ENCODE measurements at places on chromosomes 16 and 17. TPM values are rescaled to one million over a fixed set of nuclear protein-coding genes. Genes with fewer than 3 reads are reported as not detected.

Gene CDRT15L2
- not detected for total RNA-seq

DNA sequence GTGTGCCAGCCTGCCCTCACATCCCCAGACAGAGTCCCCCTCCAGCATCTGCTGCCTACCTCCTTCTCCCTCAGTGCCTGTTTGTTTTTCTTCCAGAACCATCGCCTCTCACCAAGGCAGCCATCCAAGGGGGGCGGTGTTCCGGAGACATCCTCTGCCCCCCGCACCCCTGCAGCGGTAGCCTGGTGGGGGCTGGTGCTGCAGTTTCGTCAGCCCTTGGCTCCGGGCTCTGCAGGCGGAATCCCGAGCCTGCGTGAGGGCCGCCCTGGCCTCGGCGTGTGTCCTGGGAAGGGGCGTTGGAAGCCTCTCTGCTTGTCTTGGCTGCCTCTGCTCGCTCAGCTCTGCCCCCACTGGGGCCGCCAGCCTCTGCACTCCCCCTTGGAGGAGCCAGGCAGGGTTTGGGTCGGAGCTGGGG, 126.0 kb upstream of the CIBAR2 start:
- DNase-seq, result peak; percentile 88

- DNase-seq, result no peak
Observed at GRCh38 chr16:4038448-4038847, 77.8 kb downstream of the ADCY9 start.

Gene RMI2
- 30.8 TPM for total RNA-seq

DNA sequence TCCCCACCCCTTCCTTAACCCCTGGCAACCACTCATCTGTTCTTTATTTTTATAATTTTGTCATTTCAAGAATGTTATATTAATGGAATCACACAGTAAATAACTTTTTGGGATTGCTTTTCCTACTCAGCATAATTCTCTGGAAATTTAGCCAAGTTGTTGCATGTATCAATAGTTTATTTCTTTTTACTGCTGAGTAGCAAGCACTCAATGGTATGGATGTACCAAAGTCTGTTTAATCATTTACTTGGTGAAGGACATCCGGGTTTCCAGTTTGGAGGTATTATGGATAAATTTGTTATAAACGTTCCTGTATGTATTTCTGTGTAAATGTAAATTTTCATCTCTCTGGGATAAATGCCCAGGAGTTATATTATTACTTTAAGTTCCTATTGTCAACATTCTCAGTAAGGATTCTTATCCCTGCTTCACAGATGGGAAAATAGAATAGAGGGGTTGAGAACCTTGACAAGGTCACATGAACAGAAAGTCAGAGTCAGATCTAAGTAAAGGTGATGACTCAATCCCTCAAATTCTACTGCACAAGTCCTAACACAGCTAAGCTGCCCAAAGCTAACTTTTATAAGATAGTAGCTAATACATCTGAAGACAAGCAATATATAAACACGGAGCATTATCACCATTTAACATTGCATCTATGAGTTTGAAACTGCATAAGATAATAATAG, 62.4 kb upstream of the MTMR4 start:
- no peak for DNase-seq

DNA sequence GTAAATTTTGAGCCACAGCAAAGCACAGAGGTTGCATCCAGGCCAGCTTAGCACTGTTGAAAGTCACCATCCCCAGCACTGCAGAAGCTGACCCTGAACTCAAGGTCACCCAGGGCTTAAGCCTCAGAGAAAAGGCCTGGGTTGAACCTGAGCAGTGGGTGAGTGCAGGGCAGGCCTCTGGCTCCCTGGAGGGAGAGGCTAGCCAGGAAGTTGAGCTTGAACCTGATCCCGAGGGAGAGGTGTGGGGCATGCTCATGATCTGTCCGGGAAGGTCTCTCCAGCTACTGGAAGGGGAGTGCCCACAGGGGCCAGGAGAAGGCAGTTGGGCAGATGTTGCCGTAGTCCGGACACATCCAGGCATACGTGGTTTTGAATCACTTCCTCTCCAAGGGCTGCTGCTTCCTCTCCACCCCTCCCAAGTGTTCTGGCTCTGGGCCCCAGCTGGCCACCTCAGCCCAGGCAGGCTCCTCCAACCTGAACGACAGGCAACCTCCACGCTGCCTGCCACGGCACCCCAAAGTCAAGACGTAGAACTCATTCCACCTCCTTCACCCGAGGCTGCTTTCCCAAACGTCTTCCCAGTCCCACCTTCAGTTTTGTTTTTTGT, 18.4 kb downstream of the CARHSP1 start:
- DNase-seq, result peak; percentile 68

Gene HOXB1
- total RNA-seq, result not detected

DNA sequence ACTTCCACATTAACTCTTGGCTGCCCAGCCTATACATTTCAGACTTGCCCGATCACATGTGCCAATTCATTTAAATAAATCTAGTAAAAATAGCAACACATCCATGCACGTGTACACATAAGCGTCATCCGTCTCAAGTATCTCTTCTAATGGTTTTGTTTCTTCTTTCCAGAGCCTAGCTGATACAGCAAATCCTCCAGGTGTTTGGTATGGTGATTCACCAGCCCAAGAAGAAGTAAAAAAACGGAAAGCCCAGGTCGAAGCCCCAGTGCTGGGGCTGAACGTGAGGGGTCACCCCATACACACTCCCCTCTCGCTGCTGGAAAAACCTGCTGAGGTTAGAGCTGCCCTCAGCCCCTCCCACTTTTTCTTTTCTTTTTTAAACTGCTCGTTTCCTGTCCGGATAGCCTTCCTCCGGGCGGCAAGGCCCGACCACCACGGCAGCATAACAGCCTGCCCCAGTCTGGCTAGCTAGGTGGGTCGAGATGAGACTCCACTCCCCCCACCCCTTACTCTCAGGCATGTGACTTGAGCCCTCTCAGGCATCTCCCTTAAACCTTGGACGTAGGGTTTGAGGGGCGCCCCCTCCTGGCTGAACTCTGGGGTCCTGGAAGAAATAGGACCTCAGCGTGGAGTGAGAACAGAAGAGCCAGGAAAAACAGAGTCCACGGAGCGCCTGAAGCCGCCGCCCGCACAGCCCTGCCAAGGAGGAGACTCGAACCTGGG, 13.9 kb upstream of the OR1F1 start:
- peak; percentile 68 for DNase-seq

DNA sequence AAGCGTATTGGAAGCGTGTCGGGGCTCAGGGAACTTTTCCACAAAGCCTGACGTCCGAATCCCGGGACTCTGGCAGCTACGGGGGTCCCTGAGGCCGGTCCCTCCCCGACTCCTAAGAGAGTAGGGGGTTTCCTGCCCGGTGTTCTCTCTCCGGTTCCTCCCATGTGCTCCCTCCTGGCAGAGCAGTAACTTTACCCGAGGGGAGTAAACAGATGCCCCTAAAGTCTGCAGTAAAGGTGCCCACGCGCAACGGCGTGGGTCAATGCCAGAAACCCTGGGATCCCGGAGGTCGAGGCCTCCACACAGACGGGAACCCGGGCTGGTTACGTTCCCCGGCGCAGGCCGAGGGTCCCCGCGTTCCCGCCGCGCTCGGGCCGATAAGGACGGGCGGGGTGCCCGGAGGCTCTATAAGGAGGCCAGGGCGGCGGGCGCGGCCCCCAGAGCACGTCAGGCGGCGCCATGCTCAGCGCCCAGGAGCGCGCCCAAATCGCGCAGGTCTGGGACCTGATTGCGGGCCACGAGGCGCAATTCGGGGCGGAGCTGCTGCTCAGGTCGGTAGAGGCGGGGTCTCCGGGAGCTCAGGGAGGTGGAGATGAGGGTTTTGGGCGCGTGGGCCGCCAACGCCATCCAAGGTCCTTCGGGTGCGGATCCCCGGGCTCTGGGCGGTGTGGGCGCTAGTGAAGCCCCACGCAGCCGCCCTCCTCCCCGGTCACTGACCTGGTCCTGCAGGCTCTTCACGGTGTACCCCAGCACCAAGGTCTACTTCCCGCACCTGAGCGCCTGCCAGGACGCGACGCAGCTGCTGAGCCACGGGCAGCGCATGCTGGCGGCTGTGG, at the start of gene HBM:
TSS of gene HBM (plus strand) at position 440 of the 836 bp plus-strand sequence. CDS start at position 460, 20 bp downstream.
- DNase-seq, result no peak

GRCh38 chr17:77707546-77707945, 251.0 kb upstream of the TNRC6C start:
- DNase-seq, result no peak

Gene TMC6
- 4.6 TPM for total RNA-seq

GRCh38 chr16:81198635-81199034, 39.9 kb upstream of the BCO1 start:
- no peak for DNase-seq

DNA sequence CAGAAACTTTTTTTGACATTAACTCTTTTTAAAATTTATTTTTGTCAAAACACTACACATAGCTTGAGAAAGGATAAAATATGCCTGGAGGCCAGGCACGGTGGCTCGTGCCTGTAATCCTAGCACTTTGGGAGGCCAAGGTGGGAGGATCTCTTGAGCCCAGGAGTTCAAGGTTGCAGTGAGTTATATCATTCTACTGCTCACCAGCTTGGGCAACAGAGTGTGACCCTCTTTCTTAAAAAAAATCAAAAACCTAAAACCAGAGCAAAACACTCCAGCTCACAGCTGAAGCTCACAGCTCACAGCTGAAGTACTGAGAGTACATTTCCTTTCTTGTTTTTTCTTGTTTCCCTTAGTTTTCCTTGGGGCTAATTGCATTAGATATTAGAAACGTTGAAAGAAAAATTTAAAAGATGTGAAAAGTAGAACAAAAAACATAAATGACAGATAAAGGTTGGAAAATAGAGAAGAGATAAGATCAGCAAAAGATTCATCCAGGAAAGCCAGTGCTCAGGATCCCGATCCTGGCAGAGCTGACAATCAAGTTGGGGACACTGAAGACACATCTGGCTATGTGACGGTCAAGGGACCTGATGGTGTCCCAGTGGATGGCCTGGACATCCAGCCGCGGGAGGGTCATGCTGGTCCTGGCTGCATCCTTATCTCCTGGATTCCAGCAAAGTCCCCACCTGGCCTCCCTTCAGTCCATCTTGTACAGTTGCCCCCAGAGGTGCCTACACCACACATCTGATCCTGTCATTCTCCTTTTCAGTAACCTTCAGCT, 9.8 kb downstream of the CHST6 start:
- no peak for DNase-seq

Gene LRRC46
- total RNA-seq, result not detected

DNA sequence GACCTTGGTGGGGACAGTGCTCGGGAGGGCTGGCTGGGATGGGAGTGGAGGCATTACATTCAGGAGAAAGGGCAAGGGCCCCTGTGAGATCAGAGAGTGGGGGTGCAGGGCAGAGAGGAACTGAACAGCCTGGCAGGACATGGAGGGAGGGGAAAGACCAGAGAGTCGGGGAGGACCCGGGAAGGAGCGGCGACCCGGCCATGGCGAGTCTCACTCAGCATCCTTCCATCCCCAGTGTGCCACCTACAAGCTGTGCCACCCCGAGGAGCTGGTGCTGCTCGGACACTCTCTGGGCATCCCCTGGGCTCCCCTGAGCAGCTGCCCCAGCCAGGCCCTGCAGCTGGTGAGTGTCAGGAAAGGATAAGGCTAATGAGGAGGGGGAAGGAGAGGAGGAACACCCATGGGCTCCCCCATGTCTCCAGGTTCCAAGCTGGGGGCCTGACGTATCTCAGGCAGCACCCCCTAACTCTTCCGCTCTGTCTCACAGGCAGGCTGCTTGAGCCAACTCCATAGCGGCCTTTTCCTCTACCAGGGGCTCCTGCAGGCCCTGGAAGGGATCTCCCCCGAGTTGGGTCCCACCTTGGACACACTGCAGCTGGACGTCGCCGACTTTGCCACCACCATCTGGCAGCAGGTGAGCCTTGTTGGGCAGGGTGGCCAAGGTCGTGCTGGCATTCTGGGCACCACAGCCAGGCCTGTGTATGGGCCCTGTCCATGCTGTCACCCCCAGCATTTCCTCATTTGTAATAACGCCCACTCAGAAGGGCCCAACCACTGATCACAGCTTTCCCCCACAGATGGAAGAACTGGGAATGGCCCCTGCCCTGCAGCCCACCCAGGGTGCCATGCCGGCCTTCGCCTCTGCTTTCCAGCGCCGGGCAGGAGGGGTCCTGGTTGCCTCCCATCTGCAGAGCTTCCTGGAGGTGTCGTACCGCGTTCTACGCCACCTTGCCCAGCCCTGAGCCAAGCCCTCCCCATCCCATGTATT, 1.1 kb downstream of the CSF3 start:
- DNase-seq, result no peak

DNA sequence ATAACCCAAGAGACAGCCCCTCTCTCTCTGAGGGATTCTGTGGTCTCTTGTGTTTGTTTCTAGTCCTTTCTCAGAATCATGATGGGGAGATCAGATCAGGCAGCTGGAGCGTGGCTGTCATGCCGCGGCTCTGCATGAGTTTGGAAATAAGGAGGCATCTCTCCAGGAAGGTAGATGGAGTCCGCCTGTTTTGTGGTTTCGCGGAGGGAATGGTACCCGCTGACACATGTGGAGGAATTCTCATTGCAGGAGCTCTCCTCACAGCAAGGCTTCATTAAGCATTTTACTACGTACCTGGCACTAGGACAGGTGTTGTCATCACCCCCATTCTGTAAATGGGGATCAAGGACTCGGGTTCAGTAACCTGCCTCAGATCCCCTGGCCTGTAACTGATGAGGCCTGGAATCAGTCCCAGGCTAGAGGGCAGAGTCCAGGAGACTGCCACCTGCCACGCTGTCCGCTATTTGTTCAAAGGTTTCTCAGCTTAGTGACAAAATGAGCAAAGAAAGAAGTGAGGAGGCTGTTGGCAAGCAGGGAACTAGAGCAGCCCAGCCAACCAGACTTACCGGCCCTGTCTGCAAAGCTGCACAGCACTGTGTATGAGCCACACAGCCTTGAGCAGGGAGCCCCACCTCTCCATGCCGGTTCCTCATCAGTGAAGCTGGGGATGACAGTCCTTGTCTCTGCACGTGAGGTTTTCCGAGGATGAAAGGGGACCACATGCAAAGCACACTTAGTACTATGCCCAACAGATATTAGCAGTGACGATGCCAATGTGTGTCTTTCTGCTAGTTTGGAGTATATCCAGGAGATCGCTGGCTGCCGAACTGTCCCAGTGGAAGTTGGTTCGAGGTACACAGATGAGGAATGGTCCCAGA, 11.0 kb downstream of the KDM8 start:
- DNase-seq, result no peak

DNA sequence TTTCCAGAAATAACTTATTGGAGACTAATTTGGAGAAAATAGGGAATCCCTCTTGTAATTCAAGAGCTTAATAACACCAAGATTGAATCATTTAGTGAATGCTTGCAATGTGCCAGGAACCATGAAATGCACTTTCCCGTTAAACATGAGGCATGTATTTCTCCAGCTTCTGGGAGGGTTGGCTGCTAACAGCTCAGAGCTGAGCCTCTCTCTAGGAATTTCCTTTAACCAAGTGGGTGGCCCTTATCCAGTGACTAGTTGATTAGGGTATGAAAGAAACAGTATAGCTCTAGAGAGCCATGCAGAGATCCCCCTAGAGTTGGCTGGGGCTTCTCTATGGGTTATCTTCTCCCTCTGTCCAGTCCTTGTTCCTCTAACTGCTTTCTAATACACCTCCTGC, 356.4 kb upstream of the GOT2 start:
- DNase-seq, result no peak

Gene CLDN9
- not detected for total RNA-seq

Gene SECTM1
- total RNA-seq, result 0.65 TPM

DNA sequence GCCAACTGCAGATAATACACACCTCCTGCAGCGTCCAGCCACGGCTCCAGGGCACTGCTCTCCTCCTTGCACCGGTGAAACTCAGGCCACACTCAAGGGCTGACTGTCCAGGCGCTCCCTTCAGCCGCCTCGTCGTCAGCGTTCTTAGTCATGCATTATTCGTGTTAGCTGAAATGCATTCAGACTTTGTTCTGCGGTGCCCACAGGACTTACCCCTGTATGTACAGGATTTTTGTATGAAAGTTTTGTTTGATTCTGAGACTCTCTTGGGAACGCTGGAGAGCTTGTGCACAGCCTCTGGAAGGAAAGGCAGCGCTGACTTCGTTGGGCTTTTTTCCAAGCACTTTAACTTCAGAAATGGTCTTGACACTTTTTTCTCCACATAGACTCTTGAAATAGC, 22.1 kb downstream of the CIBAR2 start:
- no peak for DNase-seq
